ENCODE measurements at places on chromosomes 6 and 20.

DNA sequence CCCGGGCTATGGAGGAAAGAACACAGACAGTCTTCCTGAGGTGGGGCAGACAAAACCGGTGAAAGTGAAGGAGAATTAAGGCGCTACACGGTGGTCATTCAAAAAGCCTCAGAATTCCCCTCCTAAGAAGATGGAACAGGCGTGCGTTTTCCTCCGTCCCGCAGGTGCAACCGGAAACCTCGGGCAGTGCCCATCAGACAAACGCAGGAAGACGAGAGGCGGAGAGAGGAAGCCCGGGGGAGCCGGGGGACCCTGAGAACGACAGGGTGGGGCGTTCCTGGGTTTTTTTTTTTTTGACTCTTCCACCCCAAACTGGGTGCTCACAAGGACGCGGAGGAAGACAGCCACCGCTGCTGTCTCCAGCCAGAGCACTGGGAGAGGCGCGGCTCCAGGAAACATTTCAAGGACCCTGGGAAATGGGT, 25.4 kb downstream of the TTLL2 start:
- no peak for DNase-seq

DNA sequence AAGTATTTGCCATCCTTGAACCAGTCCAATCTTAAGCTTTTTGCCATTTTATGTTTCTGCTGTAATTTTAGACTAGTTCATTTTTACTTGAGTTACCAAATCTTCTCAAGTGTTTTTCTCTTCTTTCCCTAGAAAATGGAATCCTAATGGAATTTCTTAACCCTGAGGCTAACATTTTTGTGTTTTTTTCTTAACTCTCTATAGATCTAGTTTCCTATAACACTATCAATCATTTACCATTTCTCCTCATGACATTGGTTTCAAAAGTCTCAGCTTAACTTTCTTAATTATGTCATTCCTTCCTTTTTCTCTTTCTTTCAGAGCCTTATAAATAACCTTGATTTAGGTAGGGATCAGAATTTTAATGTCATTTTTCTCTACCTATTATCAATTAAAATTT, 54.8 kb downstream of the SENP6 start:
- no peak for DNase-seq

- DNase-seq, result peak; percentile 84
Observed at GRCh38 chr20:5168651-5169396, 42.0 kb downstream of the CDS2 start.

DNA sequence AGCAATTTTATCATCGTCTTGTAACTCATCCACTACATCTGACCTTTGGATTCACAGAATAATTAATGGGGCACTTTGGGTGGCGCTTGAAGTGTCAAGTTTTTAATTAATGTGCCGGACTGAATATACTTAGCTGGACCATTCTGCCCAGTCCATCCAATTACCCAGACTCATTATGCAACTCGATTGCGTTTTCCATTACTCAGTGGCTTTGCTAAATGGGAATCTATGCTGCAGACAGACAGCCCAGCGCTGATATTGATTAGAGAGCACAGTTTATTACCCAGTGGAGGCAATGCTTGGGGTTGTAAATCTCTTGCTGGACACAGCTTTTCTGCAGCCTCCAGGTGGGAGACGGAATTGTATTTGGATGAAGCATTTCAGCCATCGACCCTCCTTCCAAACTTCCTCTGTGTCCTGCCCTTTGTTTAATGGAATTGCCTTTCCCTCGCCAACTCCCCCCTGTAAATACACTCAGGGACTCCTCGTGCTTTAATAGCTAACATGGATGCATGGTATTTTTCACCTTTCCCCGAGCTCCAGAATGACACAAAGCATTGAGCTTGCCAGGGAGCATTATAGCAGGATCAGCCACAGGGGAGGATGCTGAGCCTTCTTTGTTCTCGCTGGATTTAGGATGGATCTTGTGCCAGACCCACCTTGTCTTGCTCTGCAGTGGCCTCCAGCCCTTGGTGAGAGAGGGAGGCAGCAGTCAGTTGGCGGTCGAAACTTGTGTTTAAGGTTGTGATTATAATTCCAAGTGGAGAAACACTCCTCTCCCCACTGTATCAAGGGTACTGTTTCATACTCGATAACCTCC, 59.7 kb downstream of the EDN3 start:
- no peak for DNase-seq

DNA sequence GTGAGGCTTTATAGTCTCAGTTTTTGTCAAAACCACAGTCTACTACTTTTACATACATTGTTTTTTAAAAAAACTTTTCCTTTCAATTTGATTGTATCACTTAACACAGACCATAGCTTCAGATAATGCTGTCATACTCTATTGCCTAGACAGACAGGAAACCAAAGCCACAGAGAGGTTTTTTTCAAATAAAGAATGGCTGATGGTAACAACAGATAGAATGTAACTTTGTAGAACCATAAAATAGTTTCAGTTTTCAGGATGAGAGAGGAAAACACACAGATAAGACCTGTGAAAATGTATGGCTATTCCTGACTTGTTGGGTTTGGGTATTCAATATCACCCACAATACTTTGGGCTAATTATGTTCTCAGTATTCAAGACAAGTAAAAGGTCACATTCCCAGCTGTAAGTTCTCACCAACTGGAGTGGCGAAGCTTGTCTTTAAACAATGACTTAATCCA, 94.0 kb downstream of the ADGRG6 start:
- no peak for DNase-seq

DNA sequence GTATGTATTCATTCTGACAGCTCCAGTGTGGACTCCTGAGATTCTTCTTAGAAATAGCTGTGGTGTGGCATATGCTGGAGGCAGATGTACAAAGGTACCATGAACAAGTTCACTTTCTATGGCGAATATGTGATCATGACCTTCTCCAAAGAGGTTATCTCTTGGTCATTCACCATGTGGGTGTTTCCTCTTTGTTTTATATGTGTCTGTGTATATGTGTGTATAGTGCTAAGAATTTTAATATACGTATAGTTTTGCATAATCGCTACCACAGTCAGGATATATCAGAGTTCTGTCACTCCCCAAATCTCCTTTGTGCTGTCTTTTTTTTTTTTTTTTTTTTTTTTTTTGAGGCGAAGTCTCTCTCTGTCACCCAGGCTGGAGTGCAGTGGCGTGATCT, 47.1 kb downstream of the PHACTR2 start:
- no peak for DNase-seq

GRCh38 chr6:33620158-33620855, 815 bp upstream of the ITPR3 start:
- DNase-seq, result peak; percentile 23

DNA sequence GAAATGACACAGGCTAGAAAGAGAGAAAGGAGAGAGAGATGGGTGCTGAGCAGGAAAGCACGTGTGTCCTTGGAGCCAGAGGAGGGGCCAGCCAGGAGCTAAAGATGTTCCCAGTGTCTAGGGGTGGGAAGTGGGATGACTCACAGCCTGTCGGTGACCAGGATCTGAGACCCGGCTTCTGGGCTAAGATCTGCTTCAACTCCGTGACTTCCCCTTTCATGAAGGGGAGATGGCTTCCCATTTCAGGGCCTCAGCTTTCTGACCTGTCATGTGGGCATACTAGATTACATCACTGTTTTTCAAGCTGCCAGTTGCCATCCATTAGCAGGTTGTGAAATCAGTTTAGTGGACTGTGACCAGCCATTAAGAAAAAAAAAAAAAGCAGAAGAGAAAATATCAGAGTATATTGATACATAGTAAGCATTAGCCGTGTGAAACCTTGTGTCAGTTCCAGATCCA, 5.4 kb downstream of the TGM3 start:
- DNase-seq, result no peak

DNA sequence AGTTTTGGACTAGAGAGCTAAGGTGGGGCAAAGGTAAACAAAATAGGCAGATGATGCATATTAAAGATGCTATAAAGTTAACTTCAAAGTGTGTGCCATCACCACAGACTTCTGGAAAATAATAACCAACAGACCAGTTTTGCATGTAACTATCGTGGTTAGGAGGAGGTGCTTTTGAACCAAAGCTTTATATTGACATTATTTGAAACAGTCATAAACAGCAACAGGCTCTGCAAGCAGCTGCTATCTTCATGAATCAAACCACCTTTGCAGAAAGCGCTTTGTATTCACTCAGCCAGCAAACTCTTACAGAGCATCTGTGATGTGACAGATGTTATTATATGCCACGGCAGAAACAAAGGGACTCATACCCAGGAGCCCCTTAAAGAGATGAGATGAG, 81.9 kb downstream of the CRYBG1 start:
- DNase-seq, result peak; percentile 26

GRCh38 chr6:101883505-101883904, 490.0 kb downstream of the GRIK2 start:
- DNase-seq, result no peak

- no peak for DNase-seq
Observed at GRCh38 chr20:61260905-61261304, 8.8 kb downstream of the CDH4 start.

DNA sequence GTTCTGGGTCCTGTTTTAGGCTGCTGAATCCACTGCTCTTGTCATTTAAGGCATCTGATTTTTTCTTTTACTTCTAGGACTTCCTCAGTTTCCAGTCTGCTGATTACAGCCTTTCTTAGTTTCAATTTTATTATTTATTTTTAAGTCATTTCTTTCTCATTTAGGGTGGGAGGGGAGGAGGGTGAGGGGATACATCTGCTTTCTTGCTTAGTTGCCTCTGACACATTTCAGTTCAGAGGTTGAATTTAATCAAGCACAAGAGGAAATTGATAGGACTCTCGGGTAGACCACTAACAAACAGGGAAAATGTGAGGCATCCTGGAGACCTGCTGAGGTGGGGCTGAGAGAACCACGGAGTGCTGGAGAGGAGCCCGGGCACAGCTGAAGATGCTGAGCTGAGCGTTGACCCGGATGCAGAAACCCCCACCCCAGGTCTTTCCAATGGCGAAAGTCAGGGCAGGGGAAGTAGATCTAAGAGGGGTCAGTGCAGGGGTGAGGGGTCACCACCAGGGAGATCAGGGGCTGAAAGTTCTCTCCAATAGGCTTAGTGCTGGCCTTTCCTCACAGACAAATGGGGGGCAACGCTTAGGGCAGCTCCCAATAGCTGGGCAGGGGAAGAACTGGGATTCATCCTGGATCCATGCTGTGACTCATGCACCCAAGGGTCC, 7.6 kb upstream of the TREML2 start:
- DNase-seq, result no peak

- DNase-seq, result no peak
Observed at GRCh38 chr20:41183391-41183790, 46.0 kb downstream of the PLCG1 start.

GRCh38 chr6:151310279-151310678, 70.5 kb downstream of the AKAP12 start:
- no peak for DNase-seq

DNA sequence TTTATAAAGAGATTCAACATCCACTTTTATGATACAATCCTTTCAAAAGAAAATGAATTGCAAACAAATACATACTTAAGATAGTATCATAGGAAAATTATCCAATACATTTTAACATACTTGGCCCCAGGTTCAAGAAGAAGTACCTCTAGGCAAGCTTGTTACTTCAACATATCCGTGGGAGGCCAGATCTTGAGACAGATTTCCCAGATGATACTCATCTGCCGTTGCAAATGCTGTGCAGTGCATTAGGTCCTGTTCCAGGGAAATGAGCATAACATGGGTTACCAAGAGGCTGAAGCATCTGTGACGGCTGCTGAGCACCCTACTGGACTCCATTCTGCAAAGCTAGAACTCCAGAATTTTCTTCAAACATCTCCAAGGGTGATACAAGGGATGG, 15.6 kb downstream of the RMND1 start:
- no peak for DNase-seq

DNA sequence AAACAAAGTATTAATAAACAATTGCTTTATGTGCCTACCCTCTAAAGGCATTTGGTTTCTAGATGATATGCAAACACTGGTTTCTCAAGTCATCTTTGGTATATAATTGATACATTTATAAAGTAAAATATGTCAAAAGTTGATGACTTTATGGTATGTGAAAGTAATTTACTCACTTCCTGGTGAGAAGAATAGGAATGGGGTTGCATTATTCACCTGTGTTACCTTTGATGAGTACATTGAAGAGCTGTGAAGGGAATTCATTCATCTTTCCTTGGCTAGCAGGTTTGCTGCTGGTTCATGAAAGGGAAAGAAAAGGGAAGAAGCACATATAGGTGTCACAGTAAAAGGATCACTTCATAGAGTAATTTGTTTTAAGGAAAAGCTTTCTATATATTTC, 20.4 kb downstream of the RNF217 start:
- DNase-seq, result no peak
